Activated T-cell treated with anti-CD3 and anti-CD28 coated beads for 48 hours (primary cell): ENCODE measurements at places on chromosomes 6 and 20.

DNA sequence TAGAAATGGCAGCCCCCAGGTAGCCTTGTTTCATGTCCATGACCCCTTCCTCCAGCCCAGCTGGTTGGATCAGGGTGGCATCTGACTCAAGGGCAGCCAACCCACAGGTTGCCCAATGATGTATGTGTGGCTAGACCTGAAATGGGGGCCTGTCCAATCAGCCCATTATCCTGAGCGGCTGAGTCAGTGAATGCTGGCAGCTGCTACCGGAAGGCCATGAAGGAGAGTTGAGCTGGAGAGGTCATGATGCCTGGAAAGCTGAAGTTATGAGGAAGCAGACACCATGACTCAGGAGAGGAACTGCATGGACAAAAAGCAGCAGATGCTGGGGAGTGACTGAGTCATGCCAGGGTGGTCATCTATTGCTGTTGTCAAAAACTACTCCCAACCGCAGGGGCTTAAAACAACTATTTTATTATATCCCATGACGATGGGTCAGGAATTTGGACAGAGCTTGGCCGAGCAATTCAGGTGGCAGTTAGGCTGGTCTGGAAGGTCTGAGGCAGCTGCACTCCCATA, 67.3 kb downstream of the MDGA1 start:
- no peak for DNase-seq

- no peak for DNase-seq
Measured at GRCh38 chr6:145279993-145280392, 455.3 kb downstream of the EPM2A start.

DNA sequence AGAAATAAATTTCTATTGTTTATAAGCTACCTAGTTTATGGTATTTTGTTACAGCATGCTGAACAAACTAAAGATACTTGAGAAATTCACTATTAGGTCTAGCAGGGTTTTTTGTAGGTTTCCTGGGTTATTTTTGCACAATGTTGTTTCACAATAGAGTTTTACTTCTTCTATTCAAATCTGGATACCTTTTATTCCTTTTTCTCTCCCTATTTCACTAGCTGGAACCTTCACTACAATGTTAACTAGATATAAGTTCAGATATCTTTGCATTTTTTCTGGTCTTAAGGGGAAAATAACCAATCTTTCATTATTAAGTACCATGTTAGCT, 237.7 kb upstream of the CITED2 start:
- no peak for DNase-seq

DNA sequence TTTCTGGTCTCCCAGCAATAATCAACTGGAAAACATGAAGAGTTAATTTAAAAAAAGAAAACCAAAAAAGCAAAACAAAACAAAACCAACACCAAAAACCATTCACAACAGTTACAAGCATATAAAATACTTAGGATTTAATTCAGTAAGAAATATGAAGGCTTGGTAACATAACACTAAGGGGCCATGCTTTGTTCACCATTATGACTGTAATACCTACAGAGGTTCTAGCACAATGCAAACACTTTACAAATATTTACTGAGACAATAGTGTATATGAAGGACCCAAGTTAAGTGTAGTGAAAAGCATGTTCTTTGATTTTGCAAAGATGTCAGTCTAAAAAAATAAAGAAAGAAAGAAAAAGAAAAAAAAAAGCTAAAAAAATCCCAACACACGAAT, 109.8 kb upstream of the EMILIN3 start:
- no peak for DNase-seq

- DNase-seq, result no peak
Measured at GRCh38 chr6:7442467-7442866, 52.9 kb downstream of the RIOK1 start.

- peak; percentile 57 for DNase-seq
Measured at GRCh38 chr6:143536866-143537691, 25.6 kb upstream of the FUCA2 start.

- DNase-seq, result no peak
Measured at GRCh38 chr20:41047279-41047974, 18.8 kb downstream of the TOP1 start.

GRCh38 chr6:27422651-27423332, 34.2 kb downstream of the ZNF391 start:
- no peak for DNase-seq

GRCh38 chr6:4130357-4130987, 4.9 kb downstream of the ECI2 start:
- DNase-seq, result no peak

DNA sequence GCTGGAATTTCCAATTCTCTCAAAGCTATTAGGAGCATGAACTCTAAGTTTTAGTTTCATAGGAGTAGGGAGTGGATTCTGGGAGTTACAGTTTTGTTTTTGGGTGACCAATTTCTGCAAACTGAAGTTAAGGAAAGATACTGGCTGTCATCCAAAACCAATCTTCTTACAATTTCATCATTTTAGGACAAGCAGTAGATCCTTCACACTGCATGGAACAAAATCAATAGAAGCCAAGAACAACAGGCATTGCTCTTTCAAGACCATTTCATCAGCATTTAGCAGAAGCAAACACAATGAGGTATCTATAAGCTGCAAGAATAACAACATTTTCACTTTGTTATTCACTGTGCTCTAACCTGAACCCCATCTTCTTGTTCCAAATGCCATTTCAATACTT, 173.0 kb downstream of the GMDS start:
- no peak for DNase-seq

DNA sequence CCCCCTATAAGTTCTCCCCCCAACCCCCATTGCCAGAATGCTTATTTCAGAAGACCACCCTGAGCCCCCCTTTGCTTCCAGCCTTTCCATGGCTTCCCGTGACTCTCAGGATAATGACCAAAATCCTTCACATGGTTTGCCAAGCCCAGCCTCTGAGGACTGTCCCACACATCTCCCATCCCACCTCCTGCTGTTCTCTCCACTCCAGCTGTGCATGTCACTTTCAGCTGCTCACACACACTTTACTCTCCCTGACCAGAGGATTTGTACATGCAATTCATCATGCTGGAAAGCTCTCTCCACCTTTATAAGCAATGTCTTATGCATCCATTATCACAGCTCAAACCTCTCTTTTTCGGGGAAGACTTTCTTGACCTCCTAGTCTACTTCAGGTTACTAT, 164.2 kb downstream of the PRL start:
- DNase-seq, result no peak

DNA sequence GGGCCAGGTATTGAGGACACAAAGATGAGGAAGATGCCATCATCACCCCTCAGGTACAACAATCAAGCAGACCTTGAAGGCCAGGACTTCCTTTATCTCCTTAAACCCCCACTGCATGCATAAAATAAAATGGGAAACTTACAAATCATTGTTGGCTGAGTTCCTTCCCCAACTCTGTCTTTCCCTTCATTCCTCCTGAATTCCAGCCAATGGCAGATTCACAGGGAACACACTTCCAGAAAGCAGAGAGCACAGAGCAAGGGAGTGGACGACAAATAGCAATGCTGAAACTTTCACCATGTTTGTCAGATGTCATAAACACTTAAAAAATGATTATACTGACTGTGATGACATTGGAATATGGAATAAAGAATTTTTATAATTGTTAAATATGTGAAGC, 37.3 kb upstream of the NXT1 start:
- DNase-seq, result no peak

GRCh38 chr20:23228912-23229311, 121.7 kb upstream of the NXT1 start:
- DNase-seq, result no peak
